ENCODE measurements at places on chromosomes 6 and 20.

GRCh38 chr20:288956-289692, 1.4 kb downstream of the C20orf96 start:
- DNase-seq = no peak

DNA sequence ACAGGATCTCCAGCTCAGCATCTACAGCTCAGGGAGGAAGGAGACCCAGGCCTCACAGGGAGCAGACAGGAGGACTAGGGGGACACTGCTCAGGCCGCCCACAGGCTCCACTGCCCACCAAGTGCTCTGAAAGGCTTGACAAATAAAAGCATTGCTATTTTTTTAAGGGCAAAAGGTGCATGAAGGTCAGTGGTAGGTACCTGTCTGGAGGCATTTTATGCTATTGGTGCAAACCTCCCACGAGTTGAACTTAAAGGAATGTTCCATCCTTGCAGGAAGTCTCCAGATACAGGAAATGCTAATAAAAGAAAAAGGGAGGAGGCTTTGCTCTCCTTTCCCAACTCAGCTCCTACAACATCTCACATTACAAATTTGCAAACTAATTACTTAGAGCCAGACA, 228.1 kb downstream of the FOXC1 start:
- no peak for DNase-seq

GRCh38 chr20:61560361-61560853, 308.3 kb downstream of the CDH4 start:
- no peak for DNase-seq

DNA sequence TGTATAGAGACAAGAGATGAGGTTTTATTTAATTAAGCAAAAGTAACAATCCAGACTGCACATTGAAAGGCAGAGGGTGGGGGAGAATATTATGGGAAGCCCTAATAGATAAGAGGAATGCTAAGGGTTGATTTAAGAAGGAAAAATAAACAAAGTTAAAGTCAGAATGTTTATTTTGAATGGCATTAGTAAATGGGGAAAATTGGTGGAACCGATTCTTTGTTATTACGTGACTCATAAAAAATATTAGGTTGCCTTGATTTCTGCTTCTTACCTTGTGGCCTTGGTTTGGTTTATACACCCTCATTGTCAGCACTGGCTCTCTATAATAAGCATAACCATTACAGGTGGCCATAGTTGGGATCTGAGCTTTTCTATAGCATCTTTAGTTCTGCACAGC, 674.8 kb upstream of the CITED2 start:
- DNase-seq = no peak

DNA sequence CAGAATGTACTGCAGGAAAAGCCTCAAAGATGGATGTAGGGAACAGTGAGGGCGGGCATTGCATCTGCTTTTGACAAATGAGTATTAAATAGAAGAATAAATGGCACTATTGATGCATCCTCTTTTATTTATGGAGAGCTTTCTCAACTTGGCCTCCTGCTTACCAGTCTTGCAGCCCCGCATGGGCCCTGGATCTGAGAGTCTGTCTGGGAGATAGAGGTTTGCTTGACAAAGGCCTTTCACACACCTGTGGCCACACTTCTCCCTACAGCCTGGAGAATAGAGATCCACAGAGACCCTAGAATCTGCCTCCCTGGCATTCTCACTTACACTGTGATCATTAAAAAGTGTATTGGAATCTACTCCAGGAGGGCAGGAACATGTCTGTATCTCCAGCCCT, 203.8 kb upstream of the CDH4 start:
- no peak for DNase-seq

DNA sequence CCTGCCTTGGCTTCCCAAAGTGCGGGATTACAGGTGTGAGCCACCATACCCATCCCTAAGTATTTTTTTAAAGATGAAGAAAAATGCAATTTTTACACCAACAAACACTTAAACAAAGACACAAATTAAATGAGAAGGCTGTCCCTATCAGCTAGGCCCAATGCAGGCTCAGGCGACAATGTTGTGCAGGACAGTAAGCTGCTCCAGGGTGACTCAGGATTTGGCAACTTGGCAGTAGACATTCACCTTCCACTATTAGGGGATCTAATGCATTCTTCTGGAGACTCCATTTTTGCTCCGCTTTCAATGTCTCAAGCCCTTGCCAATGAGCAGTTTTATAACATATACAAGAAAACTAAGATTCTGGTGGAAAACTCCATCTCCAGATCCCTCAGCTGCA, 19.7 kb downstream of the NDRG3 start:
- DNase-seq = no peak

- DNase-seq = no peak
These were observed 27.9 kb upstream of the RTF2 start for GRCh38 chr20:56440346-56441007.

DNA sequence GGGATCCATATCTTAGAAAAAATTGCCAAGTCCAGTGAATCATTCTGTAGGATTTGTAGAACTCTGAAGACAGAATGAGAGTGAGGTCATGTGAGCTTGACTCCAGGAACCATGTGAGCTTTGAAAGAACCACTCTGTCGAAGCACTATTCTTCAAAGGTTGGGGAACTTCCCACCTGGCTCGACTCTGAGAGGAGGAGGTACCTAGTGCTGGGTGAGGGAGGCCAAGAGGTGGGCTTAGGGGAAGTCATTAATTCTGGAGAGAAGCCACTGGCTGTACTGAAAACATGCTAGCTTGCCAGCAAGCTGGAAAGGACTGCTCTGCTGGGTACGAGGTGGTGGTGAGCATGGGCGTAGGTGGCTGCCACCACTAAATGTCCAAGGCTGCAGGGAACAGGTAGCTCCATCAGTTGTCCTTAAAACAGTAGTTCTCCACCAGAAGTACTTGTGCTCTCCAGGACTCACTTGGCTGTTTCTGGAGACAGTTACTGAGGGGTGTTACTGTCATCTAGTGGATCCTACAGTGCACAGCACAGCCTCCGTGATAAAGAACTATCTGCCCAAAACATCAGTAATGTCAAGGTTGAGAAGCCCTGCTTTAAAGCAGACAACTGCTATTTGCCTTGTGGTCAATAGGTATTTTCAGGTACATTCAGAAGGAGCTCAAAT, 34.7 kb upstream of the SYNJ2 start:
- DNase-seq = peak; percentile 30

- DNase-seq = no peak
These were observed 1.1 kb downstream of the DOP1A start for GRCh38 chr6:83068616-83069015.

- DNase-seq = peak; percentile 42
These were observed 66.8 kb downstream of the PPP1R3G start for GRCh38 chr6:5151955-5152401.

GRCh38 chr6:296151-297122, 4.2 kb downstream of the DUSP22 start:
- no peak for DNase-seq

DNA sequence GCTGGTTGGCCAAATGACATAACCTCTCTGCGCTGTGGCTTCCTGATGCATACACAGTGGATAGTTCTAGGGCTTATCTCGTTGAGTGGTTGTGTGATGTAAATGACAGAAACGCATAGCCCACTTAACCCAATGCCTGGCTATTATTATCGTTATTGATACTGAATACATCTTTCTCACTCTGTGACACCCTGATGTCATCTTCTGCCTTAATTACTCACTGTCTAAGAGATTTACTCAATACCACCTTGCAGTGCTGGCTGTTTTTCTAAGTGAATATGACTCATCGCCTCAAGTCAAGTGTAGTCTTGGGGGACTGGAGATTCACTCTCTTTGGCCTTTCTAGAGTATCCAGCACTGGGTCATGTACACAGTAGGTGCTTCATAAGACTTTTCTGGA, 73.6 kb downstream of the NDUFAF5 start:
- DNase-seq = no peak

- no peak for DNase-seq
These were observed 55.7 kb downstream of the SH3BGRL2 start for GRCh38 chr6:79686707-79687309.

GRCh38 chr6:18265787-18266522, 1.6 kb upstream of the DEK start:
- DNase-seq = no peak

GRCh38 chr6:127207591-127208120, 59.0 kb upstream of the RNF146 start:
- no peak for DNase-seq

DNA sequence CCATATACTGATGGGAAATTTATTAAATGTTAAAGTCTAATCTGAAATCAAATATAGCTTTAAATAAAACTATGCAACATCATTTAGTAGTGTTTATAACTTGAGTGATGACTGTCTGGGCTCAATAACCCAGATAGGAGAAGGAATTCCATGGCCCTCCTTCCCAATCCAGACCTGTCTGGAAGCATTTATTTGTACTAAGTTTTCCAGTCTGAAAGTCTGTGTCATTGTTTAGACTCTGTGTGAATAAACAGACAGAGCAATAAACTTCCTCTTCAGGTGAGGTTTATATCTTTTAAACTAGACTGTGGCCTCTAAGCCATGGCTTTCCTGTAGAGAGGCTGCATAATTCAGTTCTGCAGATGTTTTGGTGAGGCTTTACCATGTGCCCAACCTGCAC, 176.4 kb downstream of the SOX4 start:
- DNase-seq = no peak

- DNase-seq = no peak
These were observed 11.4 kb downstream of the MRPL14 start for GRCh38 chr6:44115866-44116265.

DNA sequence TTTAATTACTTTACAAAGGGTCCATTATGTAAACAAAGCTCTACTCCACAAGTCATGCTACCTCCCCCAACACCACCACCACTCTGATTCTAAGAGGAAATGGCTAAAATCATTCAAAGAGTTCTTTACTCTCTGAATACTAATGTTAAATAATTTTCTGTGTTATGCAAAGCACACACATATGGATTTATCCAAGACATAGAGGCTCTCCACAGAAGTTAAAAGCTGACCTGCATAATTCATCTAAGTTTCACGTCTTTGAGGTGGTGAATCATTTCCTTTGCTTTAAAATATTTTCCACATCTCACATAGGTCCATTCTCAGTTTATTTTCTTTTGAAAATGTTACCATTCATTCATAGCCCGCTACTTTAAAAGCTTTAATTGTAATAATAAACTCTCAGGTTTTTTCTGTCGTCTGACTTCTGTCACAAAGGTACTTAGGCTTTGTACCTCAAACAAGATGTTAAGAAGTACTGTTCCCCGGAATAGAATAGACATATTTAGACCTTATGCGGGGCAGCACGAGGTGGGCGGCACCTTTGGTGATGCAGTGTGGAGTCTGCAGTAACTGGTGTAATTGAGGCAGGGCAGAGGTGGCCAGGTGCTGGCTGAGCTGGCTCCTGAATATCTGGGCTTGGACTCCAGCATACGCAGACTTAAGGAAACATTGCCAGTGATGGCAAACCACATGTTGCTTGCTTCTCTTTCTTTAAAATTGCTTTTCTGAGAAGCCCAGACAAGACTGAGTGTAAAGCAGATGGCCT, 55.8 kb downstream of the KIF6 start:
- DNase-seq = no peak

GRCh38 chr6:79969784-79970183, 22.4 kb upstream of the ELOVL4 start:
- no peak for DNase-seq

All from nucleus accumbens (tissue), 56 donors.